ENCODE measurements at places on chromosomes 4 and X. TPM values are rescaled to one million over a fixed set of nuclear protein-coding genes. Genes with fewer than 3 reads are reported as not detected.

GRCh38 chr4:158163941-158164767, 8.7 kb downstream of the GASK1B start:
- no peak for DNase-seq

DNA sequence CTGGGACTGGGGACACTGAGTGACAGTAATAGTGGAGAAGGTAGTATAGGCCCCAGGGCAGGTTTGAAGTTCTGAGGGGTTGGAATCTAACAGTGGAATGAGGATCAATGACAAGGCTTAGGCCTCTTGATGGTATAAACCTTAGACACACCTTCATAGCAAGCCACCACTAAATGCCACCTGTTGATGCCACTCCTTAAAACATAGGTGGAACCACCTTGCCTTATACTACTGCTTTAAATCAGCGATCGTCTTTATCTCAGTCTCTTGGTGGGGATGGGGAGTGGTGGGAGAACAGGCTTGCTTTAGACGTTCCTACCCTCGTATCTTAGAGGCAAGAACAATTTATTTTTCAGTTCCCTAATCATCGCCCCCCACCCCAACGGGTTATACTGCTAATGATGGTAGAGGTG, 1.2 kb downstream of the RAB33B start:
- no peak for DNase-seq

DNA sequence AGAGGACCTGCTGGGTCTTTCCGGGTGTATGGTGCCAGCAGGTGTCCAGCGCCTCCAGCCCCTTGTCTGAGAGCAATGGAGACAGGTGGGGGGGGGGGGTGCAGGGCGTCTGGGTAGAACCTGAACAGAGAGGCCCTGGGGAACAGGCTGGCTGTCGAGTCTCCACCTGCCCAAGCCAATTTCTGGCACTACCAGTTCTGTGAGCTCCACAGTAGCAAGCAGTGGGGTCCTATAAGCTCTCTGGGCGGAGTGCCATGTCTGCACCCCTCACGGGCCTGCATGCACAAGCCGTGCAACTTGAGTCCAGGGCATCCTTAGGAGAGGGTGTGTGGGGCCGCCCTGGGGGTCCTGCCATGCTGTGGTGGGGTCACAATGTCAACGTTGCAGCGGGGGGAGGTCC, 10.1 kb upstream of the FGFR3 start:
- DNase-seq: no peak

GRCh38 chr4:128130621-128131020, 69.5 kb downstream of the LARP1B start:
- no peak for DNase-seq

DNA sequence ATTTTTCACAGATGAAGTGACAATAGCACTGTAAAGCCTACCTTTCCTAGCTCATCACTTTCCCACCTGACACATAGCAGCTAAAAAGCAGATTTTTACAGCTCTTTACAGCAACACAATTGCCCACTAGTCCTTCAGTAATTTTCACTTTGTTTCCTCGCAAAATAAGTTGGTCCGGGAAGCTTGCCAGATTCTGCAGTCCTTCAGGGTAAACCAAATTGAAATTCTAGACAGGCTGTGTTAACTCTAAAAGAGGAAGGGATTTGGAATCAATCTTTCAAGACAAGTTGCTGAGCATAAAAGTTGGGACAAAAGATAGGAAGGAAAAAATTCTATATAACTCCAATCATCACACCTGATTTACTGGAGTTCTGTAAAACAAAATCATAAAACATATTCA, 8.7 kb downstream of the C1QTNF7 start:
- DNase-seq: no peak

- no peak for DNase-seq
Observed at GRCh38 chr4:41207291-41207831, 7.0 kb downstream of the APBB2 start.

DNA sequence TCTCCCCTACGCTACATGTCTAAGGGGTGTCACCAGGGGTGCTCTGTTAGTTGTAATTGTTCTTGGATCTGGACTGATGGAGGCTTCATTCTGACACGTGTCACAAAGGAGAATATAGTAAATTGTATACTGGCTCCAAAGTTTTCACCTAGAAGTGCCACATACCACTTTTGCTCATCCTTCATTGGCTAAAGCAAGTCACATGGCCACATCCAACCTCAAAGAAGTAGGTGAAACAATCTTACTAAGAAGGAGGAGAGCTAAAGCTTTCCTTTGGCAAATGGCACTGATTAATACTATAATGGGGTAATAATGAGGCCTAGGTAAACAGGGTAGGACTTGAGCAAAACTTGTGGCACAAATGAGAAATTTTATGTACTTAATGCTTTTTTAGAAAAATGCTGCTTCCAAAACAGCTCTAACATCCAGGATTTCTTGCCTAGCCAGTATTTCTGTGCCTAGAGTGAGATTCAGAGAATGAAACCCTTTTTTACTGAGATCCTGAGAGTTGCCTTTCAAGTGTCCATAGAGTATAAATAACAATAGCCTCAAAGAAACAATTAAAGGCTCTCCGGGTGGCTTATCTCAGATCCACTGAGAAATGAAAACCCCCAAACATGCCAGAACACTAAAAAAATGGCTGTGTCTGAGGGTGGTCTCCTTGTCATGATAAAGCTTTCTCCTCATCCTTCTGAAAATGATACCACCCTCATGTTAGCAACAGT, 34.7 kb downstream of the NHS start:
- DNase-seq: no peak

Gene DCTD
- 138 TPM for total RNA-seq

- DNase-seq: no peak
Observed at GRCh38 chrX:145552643-145553042, 265.0 kb upstream of the SLITRK2 start.

GRCh38 chr4:126213996-126214395, 899.2 kb downstream of the FAT4 start:
- DNase-seq: no peak

Gene OTUD4
- 103 TPM for total RNA-seq
